Testis (tissue), 5 donors: ENCODE measurements at places on chromosomes 7 and 10. TPM values are rescaled to one million over a fixed set of nuclear protein-coding genes. Genes with fewer than 3 reads are reported as not detected.

DNA sequence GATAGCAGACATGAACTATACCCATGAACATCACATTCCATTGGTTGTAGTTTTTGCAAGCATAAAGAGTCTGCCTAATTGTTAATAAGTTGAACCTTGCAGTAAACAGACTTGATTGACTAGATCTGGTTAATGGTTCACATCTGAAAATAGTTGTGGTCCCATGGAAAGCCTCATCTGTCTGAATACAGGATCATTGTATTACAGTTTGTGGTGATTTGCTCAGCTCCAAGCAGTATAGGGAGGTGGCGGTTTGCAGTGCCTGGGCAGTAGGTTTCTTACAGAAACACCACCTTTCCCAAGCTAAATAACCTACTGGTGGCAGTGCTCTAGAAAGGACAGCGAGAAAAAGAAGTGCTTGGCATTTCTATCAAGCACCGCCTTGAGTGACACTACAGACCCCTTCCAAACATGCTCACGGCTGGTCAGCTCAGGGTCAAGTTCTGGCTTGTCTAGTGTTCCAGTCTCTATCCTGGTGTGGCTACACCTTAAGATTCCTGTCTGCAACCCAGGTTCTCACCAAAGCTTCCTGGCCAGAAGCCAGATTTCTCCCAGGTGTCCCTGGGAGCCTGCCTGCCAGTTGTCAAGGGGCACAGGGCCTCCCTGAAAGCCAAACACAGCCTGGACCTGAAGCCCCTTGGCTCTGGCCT is 119.9 kb downstream of the FANK1 start:
- no peaks in the 10 kb centered on the region for H3K27me3 ChIP-seq
- H3K27ac ChIP-seq, result no peak overlapping the region
- H3K36me3 ChIP-seq, result no peaks in the 10 kb centered on the region
- DNase-seq, result no peak

GRCh38 chr7:108503112-108504026 is 22.6 kb downstream of the PNPLA8 start:
- H3K4me1 ChIP-seq, result no peaks in the 10 kb centered on the region
- no peaks in the 10 kb centered on the region for H3K27me3 ChIP-seq
- no peak overlapping the region for H3K4me3 ChIP-seq
- DNase-seq, result no peak
- H3K27ac ChIP-seq, result no peak overlapping the region
- no peaks in the 10 kb centered on the region for H3K36me3 ChIP-seq

The ACBD7 gene
- total RNA-seq, result 6.6 TPM

The ABCB4 gene
- 2.0 TPM for total RNA-seq
